ENCODE measurements at places on chromosomes 7 and 10.

DNA sequence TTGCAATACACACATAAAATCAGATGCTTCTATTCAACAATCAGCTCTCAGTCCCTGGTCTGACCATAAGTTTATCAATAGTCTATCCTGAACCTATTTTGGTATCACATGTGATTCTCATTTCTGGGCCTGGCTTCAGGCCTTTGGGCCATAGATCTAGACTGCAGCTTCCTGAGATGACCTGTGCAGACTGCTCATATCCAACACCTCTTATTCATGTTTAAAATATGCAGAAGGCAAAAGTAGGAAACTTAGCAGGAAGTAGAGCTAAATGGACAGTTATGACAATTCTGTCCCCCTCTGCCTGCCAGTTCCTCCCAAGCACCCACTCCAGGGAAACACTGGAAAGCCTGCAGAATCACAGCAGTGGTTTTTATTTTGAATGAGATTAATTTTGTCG is 53.3 kb downstream of the C7orf25 start:
- DNase-seq = no peak

- DNase-seq = no peak
Observed at GRCh38 chr10:79127151-79127961, 58.6 kb downstream of the ZMIZ1 start.

- DNase-seq = no peak
Observed at GRCh38 chr7:21367537-21367936, 60.3 kb upstream of the SP4 start.

- DNase-seq = no peak
Observed at GRCh38 chr10:49746626-49747302, 15.4 kb downstream of the OGDHL start.

DNA sequence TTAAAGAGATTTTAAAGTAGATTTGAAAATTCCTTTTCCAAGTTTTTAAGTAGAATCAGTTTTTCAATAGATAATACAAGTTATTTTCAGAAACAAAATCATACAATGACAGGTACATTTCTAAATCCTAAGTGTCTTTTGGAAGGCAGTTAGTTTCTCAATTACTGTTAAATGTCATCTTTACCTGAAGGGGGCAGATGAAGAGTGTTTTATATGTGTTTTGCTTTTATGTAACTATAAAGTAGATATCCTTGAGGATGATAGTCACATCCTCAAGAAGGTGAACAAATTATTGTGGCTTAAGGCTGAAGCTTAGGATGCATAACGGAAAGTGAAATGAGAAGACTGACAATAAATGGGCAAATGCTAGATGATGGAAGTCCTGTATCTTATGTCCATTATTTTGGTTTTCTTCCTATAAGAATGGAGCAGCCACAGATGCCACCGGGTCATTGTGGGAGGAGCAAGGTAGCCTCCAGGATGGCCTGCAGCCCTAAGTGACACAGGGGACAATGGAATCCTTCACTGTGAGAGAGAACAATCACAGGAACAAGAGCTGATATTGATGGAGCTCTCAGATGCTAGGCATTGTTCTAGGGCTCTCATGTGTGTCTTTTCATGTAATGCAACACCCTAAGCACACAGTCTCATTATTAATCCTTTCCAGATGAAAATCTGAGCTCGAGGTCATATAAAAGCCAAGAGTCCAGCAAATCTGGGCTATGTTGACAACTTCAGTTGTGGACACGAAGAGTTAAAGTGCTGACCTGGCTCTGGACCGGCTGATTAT is 14.1 kb upstream of the MKX start:
- no peak for DNase-seq

- no peak for DNase-seq
Observed at GRCh38 chr7:67006965-67007364, 10.3 kb downstream of the TYW1 start.

DNA sequence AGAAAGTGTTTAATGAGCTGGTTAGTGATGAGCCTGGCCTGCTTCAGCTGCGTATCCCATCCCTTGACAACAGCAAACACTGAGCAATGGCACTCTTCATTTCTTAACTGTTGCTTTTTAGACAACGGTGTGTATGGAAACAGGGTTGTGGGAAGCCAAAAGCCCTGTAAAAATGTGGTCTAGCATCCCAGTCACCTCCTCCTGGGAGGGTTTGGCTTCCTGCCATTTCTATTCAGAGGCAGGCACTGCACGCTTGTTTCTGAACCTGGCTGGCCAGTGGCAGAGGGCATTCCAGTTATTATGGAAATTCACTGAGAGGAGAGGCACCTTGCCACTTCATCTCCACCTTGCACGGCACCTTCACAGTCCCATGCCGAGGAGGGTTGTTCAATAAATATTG is 123.0 kb upstream of the ADARB2 start:
- no peak for DNase-seq

- DNase-seq = no peak
Observed at GRCh38 chr10:92278996-92279696, 11.7 kb downstream of the CPEB3 start.

DNA sequence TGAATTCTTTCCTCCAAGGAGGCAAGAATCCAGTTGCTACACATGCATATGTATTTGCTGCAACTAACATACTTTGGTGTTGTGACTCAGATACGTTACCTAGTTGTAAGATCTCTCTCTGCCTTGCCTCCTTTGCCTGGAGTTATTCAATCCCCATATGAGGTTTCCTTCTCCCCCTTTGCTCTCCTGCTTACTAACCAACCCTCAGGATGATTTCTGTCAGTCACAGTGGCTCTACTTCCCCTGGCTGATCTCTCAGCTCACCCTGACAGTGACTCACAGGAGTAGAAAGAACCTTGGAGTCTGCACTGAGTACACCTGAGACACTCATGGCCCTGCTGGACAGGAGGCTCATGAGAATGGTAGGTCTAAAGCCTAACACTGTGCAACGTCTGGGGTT is 92.0 kb downstream of the TMEM106B start:
- no peak for DNase-seq

DNA sequence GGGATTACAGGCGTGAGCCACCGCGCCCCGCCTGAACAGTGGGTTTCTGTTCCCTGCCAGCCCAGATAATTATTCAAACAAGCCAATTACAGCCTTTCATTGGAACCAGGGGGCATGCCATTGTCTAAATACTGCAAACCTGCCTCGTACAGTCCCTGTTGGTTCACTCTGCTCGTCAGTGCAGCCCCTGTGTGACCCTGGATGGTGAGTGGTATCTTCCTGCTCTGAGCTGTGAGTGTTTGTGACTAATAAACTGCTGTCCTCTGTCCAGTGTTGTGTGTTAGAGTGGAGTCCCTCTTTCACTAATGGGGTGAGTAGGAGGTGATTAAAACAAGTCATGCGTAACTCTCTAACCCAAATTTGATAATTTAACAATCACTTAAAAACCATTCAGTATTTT is 176.5 kb upstream of the FAM3C start:
- DNase-seq = no peak

GRCh38 chr10:90167174-90168064 is 466.0 kb downstream of the KIF20B start:
- DNase-seq = no peak

GRCh38 chr10:36209480-36209879 is 567.4 kb upstream of the FZD8 start:
- DNase-seq = no peak

- no peak for DNase-seq
Observed at GRCh38 chr10:129880191-129880870, 83.7 kb downstream of the EBF3 start.

GRCh38 chr10:89785095-89785494 is 83.7 kb downstream of the KIF20B start:
- no peak for DNase-seq

DNA sequence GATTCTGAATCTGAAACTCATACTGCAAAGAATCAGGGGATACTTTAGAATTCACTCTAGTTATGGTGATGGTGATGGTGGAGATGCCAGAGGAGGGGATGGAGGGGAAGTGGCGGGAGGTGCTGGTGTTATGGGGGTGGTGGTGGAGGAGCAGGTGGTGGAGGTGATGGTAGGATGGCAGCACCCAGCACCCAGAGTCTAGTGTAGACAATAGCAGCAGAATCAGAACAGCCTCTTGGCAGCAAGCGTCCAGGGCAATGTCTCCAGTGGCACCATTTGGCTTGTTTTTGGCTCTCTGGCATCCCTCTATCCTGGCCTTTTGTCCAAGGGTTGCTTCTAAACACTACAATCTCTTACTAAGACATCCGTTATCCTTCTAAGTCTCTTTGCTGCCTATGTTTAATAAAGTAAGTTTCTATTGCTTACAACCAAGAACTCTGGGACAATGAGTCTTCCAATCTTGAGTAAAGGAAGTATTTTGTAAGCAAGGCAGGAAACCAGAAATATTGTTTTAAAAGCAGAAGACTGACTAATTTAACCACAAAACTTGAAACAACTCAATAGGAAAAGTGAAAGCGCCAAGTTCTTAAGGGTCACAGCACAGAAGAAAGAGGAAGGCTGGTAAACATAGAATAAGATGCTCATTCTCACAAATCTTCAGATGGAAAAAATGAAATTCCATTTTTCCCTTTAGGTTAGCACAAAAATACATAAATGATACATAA is 42.4 kb upstream of the GDF10 start:
- DNase-seq = no peak

DNA sequence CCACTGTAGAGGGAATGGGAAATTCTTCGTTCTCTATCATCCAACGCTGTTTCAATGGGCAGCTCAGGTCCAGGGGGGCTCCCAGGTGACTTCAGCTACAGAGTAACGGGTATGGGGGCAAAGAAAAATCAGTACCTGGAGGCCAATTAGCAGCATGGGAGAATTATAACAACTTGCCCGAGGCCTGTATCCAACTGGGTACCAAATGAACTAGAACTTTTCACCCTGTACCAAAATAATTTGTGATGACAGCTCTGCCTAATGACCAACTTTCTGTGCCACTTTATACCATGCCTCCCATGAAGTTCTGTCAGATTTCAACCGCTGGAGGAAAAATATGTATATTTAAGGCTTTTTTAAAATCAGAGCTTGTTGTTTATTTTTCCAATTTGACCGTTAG is 467.1 kb downstream of the PARD3 start:
- no peak for DNase-seq

DNA sequence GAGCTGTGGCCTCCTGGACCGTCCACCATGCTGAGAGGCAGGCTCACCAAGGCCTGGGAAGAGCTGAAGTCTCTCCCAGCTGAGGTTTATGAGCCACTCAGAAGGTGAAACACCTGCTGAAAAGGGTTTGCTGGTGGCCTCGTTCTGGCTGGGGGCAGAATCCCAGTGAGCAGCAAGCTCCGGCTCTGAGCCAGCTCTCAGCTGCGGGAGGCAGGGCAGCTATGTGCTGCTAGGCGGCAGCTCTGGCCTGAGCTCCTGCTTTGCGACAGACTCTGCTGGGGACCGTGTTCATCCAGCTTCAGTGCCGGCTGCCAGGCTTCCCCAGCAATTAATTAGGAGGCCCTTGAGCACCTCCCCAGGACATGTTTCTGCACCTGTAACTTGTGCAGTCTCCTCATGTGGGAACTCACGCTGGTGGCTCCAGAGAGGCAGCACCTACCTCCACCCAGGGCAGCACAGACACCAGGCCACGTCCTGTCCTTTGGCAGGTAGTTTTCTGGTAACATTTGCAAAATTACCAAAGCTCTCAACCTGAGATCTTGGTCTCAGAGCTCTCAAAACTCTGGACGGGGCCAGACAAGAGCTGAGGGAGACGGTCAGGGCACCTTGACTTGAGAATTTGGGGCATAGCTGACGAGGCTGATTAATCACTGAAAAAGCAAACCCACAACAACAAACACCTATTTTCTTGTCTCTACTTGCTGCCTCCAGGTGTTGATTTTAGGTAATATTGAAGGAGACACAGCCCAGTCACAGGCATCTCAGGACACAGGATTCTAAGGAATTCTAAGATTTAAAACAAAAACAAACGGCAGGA is 185.0 kb downstream of the TCERG1L start:
- DNase-seq = no peak

GRCh38 chr7:151871904-151872303 is 5.0 kb downstream of the PRKAG2 start:
- no peak for DNase-seq

- DNase-seq = no peak
Observed at GRCh38 chr10:100340948-100341847, 5.8 kb upstream of the SCD start.

- no peak for DNase-seq
Observed at GRCh38 chr7:84469034-84469433, 274.4 kb upstream of the SEMA3A start.

- no peak for DNase-seq
Observed at GRCh38 chr7:55231736-55232280, 133.3 kb upstream of the LANCL2 start.

- DNase-seq = no peak
Observed at GRCh38 chr7:94240902-94241301, 153.8 kb upstream of the COL1A2 start.

- DNase-seq = no peak
Observed at GRCh38 chr7:112362731-112363131, 87.5 kb upstream of the IFRD1 start.

- DNase-seq = no peak
Observed at GRCh38 chr10:101856626-101857025, 13.0 kb upstream of the KCNIP2 start.

DNA sequence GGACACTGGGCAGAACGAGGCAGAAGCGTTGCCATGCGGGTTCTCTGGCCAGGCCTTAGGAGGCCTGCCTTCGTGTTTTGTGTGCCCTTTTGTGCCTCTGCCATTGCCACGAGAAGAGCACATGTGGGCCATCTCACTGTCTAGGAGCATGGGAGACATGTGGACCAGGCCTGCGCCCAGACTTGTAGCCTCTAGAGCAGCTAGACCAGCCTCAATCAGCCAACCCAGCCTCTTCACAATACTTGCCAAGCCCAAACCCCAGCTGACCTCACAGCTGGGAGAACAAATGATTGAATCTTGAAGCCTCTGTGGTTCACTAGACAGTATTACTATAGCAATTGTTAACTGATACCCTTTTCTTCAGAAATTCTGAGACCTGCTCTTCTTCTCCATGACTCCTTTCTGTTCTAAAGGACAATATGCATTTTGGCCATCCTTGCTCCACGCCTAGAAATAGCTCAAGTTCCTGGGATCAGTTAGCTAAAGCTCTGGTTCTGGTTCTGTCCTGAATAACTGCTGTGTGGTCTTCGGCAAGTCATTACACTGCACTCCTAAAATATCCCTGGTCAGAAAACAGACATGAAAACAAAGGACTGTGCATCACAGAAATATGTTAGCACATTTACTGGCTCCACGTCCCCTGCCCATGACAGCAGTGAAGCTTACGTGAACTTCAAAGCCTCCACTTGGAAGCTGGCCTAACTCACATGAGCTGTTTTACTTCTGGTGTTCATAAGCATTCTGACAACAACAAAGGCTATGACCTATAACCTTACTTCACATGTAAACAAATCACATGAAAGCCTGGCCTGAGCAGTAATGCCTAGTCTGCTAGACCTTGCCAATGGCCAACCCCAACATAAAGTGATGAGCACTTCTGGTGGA is 72.3 kb upstream of the MKRN1 start:
- DNase-seq = no peak

GRCh38 chr10:93248583-93249227 is 175.0 kb downstream of the CYP26A1 start:
- DNase-seq = no peak

GRCh38 chr7:42981601-42982000 is 49.4 kb downstream of the MRPL32 start:
- DNase-seq = no peak

All from effector memory CD8-positive, alpha-beta T cell (primary cell).